Putamen (tissue), 1 donor: ENCODE measurements at places on chromosomes 11 and 22.
A peak's percentile ranks its signal among the peaks of the same experiment; 100 is the strongest.

GRCh38 chr11:11313426-11313825 is 39.6 kb downstream of the CSNK2A3 start:
- no peak for DNase-seq

- no peak for DNase-seq
Observed at GRCh38 chr11:116657842-116658825, 114.7 kb downstream of the BUD13 start.

DNA sequence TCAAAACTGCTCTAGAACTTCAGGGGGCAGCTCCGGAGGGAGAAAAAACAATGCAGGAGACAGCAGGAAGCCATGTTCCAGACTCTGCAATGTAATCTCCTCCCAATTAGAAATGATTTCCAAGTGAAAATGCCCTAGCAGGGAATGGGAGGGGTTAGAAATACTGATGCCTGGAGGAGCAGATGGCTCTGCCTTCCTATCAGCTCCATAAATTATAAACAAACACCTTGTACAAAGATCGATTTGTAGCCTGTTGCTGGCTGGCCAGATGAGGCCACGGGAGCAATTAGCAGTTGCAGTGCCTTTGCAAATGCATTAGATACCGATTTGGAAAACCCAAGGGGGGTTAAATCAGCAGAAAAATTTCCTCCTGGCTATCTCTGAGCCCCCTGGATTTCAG is 46.6 kb upstream of the CHRM4 start:
- DNase-seq, result no peak

DNA sequence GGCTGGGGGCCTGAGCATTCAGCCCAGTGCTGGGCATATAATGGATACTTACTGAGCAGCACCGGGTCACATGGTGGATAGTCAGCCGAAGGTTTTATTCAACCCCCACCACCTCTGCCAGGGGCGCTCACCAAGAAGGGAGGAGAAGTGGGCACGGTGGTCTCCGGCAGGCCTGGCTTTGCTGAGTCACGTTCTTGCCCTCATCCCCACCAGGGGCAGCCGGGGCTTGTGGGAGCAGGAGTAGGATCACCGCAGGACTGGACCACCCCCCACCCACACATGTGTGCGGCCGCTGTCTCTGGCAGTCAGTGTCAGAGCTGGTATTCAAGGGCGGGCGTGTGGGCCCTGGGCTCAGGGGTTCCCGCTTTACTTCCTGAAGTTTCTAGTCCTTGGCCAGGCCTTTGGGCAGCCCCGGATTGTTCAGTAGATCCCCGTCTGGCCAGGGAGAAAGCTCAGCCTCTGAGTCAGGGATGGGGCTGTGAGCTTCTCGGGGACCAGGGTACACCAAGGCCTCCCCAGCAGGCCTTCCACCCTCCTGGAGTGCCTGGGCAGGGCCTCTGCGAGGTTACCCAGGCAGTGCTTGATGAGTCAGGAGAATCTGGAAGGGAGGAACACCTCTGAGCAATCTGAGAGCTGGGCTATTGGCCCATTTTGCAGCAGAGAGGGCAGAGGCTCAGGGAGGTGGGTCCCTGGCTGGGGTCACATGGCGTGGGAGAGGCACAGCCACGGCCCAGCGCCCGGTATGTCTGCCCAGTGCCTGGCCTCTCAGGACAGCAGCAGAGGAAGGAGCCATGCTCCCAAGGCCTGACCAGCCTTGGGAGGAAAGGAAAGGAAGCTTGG is 60.6 kb downstream of the RTL6 start:
- DNase-seq, result no peak

GRCh38 chr11:113493206-113493605 is 18.0 kb upstream of the DRD2 start:
- no peak for DNase-seq

- DNase-seq, result no peak
Observed at GRCh38 chr11:2378527-2379210, 1.6 kb downstream of the CD81 start.

DNA sequence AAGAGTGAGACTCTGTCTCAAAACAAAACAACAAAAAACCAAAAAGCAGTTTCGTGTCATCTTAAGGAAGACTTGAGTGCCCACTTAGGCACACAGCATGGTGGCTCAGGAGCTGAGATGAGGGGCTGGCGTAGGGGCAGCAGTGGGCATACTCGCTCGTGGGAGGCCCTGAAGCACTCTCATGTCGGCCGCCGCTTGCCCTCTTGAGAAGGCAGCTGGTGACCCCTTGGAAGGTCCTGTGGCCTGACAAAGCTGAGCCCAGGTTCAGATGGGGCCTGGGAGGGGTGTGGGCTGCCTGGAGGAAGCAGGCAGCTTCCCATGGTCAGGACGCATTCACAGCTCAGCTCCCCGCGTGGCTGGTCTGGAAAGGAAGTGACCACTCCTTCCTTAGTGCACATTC is 15.0 kb downstream of the MUC5B start:
- no peak for DNase-seq

- DNase-seq, result no peak
Observed at GRCh38 chr11:109378034-109378433, 44.0 kb upstream of the C11orf87 start.

DNA sequence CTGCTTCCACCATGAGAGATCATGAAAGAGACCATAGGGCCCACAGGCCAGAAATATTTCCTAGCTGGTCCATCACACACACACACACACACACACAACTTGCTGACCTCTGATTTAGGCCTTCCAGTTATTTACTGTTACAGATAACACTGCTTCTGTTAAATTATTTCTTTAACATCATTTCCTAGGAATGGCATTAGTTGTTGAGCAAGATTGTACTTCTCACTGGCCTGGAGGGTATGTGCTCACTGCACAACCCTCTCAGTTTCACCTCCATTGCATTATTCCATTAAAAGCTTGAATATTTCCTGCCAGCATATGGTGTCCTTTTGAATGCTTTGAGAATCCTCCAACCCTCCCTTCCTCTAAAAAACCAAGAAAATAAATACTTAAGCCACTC is 104.4 kb downstream of the MICAL2 start:
- DNase-seq, result no peak

- no peak for DNase-seq
Observed at GRCh38 chr22:46099740-46100139, 50.6 kb upstream of the PPARA start.

DNA sequence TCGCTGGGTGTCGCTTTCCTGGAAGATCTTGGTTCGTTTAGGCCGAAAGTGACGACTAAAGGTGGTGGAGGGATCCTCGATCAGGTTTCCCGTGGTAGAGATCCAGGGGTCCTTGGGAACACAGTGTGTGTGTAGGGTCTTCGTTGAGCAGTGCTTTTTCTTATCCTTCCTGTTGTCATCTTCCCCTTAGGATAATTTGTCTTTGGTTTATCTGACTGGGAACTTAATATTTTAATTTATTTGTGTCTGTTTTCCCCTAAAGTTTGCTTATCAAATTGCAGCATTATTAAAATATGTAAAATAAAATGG is 403 bp downstream of the RBM7 start:
- no peak for DNase-seq

DNA sequence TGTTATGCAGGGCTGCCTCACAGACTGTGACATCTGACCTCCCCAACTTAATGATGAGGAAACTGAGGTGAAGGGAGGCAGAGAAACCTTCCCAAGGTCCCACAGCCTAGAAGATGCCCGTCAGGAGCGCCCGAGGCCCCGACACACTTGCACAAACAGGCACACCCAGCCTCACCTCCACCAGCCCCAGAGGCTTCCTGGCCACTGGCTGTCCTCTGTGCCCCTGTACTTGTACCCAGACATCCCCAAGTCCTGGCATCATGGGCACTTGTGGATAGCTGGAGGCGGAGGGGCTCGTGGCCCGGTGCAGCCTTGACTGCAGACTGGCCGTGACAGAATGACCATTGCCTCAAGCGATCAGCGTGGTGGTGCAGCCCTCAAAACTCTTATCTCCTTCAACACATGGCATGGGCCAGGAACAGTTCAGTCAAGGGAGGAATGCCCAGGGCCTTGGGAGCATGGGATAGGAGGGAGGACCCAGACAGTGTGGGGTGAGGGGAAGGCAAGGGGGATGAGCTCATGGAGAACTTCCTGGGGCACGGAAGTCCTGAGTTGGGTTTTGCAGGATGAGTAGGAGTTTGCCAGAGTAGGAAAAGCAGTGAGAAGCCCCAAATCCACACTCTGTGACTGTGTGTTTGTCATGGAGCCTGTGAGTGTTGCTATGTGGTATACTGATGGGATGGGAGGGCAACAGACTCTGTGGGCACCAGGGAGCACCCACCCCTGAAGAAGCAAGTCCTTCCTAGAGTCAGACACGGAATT is 25.8 kb upstream of the PPARA start:
- DNase-seq, result no peak

DNA sequence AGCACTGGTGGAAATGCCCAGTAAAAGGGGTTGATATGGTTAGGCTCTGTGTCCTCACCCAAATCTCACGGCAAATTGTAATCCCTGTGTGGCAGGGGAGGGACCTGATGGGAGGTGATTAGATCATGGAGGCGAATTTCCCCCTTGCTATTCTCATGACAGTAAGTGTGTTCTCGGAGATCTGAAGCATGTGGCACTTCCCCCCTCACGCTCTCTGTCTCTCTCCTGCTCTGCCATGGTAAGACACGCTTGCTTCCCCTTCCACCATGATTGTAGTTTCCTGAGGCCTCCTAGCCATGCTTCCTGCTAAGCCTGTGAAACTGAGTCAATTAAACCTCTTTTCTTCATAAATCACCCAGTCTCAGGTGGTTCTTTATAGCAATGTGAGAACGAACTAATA is 37.4 kb downstream of the PACSIN2 start:
- no peak for DNase-seq

GRCh38 chr11:91913407-91913806 is 311.2 kb upstream of the FAT3 start:
- no peak for DNase-seq

DNA sequence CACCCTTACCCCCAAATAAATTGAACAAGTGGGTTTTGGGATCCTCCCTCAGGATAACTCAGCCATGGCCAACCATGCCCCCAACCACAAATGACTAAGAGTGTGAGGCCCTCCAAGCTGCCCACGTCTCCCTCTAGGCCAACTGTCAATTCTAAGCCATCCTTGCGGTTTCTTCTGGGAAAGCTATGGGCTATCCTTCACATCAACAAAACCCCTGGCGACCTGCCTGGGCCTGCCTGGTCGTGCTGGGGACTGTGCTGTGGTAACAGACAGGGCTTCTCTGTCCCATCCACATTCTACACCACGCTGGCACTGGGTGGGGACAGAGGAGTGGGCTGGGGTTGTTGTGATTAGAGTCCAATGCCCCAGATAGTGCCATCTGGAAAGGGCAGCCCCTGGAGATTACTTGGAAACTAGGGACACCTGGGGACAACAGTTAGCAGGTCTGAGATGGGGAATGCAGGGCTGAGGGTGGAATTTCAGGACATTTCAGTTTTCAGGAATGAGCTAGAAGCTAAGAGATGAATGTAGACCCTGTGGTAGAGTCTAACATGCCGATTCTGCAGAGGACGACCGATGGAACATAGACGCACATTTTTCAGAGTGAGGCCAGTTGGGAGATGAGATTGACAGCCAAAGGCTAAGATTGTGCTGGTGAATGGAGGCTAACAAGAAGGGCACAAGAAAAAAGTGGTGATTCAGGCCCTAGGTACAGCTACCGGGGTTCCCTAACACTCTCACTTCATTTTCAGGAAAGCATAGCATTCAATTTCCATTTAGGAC is 131.9 kb downstream of the RASSF10 start:
- DNase-seq, result no peak

- no peak for DNase-seq
Observed at GRCh38 chr22:37267135-37267587, 15.1 kb upstream of the CYTH4 start.

DNA sequence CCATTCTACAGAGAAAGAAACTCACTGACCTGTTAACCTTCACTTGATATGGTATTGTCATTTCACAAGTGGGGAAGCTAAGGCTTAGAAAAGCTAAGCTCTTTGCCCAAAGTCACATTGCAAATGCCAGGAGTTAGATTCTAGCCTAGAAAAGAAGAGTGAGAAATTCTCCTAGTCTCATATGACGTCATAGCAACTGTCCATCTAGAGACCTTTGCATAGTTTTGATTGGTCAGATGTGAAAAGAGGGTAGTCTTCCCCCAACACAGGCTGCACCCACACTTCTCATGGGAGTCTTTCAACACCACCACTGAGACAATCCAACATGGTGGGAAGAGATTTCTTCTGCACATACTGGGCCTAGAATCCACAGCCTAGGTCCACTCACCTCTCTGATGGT is 197.9 kb downstream of the NTM start:
- DNase-seq, result no peak

DNA sequence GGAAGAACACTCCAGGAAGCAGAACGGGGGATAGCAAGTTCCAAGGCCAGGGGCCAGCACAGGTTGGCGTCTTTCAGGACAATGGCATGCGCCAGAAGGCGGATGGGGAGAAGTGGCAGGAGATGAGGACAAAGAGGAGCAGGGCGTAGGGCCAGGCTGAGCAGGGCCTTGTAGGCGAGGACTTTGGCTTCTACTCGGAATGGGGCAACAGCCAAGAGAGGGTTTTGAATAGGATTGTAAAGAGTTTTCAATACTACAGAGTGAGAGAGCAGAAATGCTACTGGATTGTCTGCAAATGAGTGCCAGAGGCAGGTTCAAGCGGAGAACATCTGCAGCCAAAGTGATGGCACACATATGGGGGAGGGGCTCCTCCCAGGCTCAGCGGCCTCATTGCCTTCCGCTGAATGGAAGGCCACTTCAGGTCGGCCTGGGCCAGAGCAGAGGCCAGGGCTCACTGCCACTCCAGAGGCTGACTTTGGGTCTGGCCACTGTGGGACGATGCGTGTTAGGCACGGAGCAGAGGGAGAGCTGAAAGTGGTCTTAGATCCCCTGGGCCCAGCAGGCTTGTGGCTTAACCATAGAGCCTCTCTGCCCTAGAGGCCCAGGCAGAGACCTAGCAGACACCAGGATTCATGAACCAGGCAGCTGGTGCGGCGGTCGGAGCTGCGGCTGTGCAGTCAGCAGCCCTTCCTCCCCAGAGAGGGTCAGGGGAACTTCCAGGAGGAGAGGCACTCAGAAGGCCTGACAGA is 118.2 kb downstream of the DSCAML1 start:
- DNase-seq, result peak; percentile 85

GRCh38 chr22:44494497-44494896 is 3.5 kb downstream of the RTL6 start:
- DNase-seq, result no peak

GRCh38 chr11:57800444-57801182 is 39.0 kb downstream of the CTNND1 start:
- DNase-seq, result peak; percentile 78

DNA sequence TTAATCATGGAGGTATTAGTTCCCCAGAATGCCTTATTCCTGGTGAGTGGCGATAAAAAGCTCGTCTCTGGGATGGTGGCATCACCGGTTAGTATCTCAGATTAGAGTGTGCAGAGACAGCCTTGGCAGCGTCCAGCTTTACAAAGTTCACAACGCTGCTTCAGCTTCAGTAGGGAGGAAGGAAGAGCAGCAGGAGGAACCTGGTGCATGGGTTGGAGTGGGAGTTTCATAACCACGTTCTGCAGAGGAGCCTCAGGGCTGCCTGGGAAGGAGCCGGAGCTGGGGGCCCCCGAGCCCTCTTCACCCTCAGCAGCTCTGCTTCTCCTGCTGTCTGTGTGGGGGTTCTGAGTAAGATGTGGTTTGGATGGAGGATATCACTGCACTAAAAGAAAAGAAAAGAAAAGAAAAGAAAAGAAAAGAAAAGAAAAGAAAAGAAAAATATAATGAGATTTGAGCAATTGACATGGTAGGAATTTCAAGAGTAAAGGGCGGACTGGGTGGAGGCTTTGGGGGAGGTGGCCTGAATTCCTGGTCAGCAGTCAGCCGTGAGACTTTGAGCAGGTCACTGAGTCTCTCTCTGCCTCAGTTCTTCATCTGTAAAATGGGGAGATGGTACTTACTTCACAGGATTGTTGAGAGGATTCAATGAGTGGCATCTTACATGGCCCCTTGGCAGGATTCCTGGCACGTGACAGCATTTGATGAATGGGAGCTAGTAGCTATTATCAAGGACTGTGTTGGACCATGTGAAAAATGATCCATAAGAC is 6.5 kb downstream of the ASPHD2 start:
- DNase-seq, result no peak
